ENCODE measurements at places on chromosomes 4 and X.
A peak's percentile ranks its signal among the peaks of the same experiment; 100 is the strongest.

- DNase-seq = no peak
Observed at GRCh38 chrX:41822892-41823291, 98.9 kb downstream of the GPR82 start.

DNA sequence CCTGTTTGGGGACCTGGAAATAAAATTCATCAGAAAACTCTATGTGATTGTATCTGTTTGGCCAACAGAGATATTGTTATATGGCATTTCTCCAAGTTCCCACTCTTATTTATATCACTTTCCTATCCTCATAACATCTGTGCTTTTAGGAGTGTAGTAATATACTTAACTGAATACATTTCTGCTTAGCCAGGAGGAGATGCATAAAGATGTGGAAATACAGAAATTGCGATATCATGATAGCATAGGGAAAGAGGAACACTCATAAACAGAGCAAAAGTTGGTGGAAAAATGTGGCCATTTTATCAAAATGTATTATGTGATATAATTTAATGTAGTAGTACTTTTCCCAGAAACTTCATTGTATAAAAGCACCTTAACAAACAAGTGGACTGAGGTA, 46.1 kb upstream of the TSPAN7 start:
- DNase-seq = no peak

GRCh38 chr4:5863461-5864113, 29.3 kb downstream of the CRMP1 start:
- DNase-seq = peak; percentile 85

GRCh38 chr4:2811830-2812611, 19.1 kb downstream of the SH3BP2 start:
- peak; percentile 38 for DNase-seq

GRCh38 chr4:73621357-73621756, 1.1 kb upstream of the RASSF6 start:
- DNase-seq = no peak
